Epithelial cell of esophagus (primary cell): ENCODE measurements at places on chromosomes 5 and 9.

GRCh38 chr9:86766912-86767311, 180.4 kb downstream of the GAS1 start:
- DNase-seq: peak; percentile 97

DNA sequence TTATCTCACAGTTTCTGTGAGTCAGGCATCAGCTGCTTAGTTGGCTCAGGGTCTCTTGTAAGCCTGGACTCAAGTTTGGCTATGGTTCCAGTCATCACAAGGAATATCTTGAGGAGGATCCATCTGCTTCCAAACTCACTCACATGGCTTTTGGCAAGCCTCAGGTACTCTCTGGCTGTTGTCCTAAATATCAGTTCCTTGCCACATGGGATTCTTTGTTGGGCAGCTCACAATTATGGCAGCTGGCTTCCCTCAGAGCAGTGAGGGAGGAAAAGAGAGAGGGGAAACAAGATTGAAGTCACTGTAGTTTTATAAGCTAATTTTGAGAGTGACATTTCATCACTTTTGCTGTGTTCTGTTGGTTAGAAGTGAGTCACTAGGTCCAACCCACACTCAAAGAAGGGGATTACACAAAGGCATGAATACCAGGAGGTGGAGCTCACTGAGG, 144.5 kb downstream of the GCNT1 start:
- DNase-seq: no peak

GRCh38 chr9:129932303-129933151, 97.3 kb downstream of the USP20 start:
- no peak for DNase-seq

- peak; percentile 46 for DNase-seq
These were observed 11.4 kb downstream of the GCNT4 start for GRCh38 chr5:75040973-75041372.

DNA sequence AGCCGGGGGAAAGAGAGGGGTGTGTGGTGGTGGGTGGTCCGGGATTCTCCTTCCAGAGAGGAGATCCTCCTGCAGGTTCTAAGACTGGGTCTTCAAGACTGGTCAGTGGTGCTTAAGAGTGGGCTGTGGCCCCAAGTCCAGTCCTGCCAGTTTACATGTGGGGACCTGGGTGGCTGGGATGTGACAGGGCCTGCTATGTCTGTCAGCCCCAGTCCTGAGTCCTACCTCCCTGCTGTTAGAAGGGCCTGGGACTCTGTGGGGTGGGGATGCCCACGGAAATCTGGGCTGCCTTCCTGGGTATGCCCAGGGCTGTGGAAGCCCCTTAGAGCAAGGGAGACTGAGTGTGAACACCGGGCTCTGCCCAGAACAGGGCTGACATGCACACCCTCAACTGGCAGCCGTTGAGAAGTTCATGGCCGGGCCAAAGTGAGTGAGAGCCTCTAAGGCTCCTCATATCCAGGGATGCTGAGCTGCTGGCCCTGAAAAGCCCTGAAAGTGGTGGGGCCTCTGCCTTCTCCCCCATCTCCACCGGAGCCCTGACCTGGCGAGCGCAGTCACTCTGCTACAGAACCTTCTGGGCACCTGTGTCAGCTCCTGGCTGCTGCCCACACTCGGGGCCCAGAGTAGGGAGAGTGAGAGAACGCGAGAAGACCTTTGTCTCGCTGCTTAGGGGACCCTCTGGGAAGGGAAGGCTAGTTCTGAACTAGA, 1.7 kb downstream of the PHF2 start:
- no peak for DNase-seq

DNA sequence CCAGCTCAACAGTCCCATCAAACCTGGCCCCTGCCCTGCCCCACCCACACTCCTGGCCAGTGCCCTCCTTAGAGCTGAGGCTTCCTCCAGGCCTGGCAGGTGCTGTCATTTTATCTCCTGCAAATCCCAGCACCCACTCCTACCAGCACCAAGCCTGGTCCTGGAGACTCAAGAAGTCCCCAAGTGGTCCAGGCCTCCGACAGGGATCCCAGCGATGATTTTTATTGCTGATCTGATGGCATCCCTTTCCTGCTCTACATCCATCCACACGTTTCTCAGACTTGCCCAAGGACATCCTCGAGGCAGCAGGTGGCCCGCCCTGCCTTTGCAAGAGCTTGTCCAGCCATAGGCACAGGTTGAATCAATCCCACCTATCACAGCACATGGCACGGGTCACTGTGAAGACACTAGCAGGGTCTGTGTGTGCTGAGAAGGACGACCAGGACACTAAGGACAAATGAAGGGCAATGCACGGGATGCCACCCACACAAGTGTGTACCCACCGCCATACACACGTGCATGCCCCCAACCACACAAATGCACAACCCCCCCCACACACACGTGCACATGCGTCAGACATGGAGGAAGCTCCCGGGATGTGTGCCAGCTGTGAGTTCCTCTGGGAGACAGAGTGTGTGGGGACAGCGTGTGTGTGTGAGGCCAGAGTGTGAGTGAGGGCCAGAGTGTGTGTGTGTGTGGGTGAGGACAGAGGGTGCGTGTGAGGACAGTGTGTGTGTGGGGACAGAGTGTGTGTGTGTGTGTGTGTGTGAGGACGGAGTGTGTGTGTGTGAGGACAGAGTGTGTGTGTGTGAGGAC, 62.4 kb upstream of the UBAC1 start:
- DNase-seq: no peak

- no peak for DNase-seq
These were observed 18.4 kb downstream of the PLEKHG4B start for GRCh38 chr5:110270-110888.

DNA sequence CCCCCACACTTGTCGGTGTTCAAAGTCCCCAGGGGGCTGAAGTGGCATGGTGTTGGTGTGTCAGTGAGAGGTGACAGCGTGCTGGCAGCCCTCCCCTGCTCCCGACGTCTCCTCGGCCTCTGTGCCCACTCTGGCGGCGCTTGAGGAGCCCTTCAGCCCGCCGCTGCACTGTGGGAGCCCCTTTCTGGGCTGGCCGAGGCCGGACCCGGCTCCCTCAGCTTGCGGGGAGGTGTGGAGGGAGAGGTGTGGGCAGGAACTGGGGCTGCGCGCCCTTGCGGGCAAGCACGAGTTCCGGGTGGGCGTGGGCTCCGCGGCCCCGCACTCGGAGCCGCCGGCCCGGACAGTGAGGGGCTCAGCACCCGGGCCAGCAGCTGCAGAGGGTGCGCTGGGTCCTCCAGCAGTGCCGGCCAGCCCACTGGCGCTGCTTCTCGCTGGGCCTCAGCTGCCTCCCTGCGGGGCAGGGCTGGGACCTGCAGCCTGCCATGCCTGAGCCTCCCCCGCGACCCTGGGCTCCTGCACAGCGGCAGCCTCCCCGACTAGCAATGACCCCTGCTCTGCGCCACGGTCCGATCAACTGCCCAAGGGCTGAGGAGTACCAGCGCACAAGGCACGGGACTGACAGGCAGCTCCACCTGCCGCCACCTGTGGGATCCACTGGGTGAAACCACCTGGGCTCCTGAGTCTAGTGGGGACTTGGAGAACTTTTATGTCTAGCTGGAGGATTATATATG, 224.1 kb upstream of the RIOK2 start:
- DNase-seq: no peak

GRCh38 chr5:133240425-133241091, 188.7 kb downstream of the HSPA4 start:
- peak; percentile 96 for DNase-seq

- no peak for DNase-seq
These were observed 160.7 kb downstream of the TTC39B start for GRCh38 chr9:15146268-15146700.

GRCh38 chr9:127096208-127096607, 26.2 kb downstream of the ANGPTL2 start:
- no peak for DNase-seq

DNA sequence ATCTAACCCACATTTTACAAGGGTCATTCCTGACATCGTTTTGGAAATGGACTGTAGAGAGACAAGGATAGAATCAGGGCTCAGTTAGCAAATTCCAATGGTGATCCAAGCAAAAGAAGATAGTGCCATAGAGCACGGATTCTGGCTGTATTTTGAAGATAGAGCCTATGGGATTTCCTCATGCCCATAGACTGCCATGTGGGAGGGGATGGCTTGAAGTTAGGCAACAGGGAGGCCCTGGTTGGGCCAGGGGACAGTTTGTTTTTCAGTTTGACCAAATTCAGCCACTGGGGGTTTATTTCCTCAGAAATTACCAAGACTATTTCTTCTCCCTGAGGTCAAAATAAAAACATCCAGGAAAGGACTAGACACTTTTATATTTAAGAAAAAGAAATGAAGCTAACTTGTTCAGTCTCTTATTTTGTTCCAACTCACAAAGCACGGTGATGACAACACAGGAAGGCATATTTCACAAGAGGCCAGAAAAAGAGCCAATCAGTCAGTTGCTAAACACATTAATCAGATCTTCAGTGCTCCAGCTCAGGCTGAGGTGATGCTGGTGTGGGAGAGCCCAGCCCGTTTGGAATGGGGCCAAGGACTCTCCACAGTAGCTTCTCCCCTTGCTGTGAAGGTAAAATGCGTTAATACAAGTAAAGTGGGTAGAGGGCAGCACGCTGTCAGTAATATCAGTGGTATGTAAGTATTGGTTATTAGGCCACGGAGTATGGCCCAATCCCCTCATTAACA, 4.4 kb upstream of the DCTN4 start:
- peak; percentile 98 for DNase-seq

- no peak for DNase-seq
These were observed 40.3 kb upstream of the ANKRD55 start for GRCh38 chr5:56273376-56273955.

GRCh38 chr9:9492506-9492905, 1120.3 kb downstream of the PTPRD start:
- DNase-seq: no peak

DNA sequence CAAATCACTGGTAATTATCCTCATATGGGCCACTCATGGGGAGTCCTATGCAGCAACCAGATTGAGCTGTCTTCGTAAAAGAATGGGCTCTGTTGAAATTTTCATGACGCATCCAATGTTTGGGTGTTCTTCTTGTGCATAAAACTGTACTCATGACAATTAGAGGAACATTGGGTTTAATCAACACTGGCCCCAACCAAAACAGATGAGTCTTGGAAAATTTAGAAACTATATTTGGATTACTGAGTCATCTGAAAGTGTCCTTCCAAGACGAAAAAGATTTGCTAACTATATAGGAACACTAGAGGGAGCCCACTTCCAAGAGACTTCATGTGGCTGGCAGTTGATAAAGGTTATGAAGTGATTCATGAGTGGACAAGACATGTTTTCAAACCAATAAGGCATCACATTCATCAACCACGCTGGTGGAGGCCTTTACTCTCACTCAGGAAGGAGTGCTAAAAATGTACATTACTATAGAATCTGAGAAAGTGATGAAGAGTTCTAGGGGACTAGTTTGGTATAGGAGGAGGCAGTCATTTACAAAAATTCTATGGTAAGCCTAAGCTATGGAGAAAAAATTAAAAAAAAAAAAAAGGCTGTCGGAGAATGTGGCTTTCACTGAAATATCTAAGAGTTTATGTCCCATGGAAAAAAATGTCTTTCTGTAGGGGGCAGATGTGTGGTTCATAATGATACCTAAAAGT, 313.5 kb downstream of the PRDM9 start:
- DNase-seq: peak; percentile 71

DNA sequence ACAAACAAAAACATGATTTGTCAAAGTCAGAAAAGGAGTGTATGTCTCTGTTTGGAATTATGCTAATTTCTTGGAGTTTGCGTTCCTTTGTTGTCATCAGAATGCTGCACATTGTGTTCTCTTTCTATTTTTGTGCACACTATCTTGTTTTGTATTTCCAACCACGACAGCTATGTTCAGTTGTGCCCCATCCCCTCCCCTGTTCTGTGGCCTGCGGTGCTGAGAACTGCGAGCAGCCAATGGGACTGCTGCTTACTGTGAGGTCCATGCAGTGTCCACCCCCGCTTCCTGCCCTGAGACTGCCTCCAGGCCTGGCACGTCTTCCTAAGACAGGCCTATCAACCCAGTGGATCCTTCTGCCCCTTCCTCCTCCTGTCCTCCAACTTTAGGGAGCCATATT, 76.8 kb downstream of the PALM2AKAP2 start:
- DNase-seq: no peak
